ENCODE measurements at places on chromosomes 16 and 17.

DNA sequence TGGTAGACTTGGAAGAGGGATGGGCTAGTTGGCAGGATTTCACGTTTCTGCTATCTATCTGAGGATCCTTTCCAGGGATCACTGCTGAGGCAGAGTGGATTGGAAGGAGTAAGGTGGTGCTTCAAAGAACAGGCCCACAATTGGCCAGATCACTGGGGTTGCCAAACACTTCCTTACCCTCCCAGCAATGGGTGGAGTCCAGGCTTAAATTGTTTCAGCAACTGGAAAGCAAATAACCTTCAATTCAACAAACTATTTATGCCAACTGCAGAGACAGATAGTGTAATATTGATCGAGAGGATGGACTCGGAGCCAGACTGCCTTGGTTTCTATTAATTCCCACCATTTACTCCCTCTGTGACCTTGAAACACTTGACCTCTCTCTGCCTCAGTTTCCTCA, 2.1 kb downstream of the ARRB2 start:
- no peak for DNase-seq

GRCh38 chr16:30982548-30983288, 2.3 kb upstream of the HSD3B7 start:
- no peak for DNase-seq

GRCh38 chr16:26493751-26494150, 573.0 kb upstream of the C16orf82 start:
- no peak for DNase-seq

GRCh38 chr17:76004750-76005262, 4.2 kb downstream of the CDK3 start:
- DNase-seq, result no peak

DNA sequence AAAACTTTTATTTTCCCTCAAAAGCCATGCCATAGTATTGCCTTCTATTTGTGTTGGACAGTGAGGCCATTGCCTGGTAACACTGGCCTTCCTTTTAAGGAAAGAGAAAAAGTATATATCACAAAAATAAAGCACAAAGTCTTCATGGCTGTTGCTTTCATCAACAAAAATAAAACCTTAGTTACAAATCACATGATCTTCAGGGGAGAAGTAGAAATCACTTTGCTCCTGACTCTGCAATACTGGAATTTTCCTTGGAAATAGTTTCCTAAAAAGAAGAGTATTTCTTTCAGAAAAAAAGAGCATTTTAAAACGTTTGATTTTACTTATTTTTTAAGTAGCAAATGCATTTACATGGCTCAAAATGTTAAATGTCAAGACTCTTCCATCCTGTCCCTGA, 41.9 kb downstream of the FAM20A start:
- no peak for DNase-seq

DNA sequence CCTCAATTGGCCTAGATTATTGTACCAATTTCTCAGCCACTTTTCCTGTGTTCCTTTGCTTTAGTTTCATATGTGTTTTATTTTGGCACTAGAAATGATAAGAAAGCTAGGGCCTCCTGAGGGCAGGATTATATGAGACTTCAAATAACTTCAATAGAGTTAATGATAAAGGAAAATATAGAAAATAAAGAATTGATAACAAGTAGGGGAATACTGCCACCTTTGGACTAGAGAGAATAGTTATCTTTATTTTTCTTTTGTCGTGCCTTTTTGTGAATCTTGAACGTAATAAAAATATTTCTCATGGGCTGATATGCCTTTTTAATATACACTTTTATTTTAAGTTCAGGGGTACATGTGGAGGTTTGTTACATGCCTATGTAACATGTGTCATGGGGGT, 29.3 kb upstream of the RBL2 start:
- DNase-seq, result no peak

- no peak for DNase-seq
These were observed 60.0 kb downstream of the CLEC16A start for GRCh38 chr16:11004351-11004750.

- DNase-seq, result peak; percentile 39
These were observed 22.5 kb downstream of the RAB11FIP4 start for GRCh38 chr17:31413874-31414549.

- no peak for DNase-seq
These were observed 17.7 kb upstream of the SMURF2 start for GRCh38 chr17:64679710-64680216.

- DNase-seq, result no peak
These were observed 904 bp downstream of the SLC6A2 start for GRCh38 chr16:55656691-55657092.

GRCh38 chr17:21418446-21419298, 42.5 kb downstream of the KCNJ12 start:
- DNase-seq, result no peak

DNA sequence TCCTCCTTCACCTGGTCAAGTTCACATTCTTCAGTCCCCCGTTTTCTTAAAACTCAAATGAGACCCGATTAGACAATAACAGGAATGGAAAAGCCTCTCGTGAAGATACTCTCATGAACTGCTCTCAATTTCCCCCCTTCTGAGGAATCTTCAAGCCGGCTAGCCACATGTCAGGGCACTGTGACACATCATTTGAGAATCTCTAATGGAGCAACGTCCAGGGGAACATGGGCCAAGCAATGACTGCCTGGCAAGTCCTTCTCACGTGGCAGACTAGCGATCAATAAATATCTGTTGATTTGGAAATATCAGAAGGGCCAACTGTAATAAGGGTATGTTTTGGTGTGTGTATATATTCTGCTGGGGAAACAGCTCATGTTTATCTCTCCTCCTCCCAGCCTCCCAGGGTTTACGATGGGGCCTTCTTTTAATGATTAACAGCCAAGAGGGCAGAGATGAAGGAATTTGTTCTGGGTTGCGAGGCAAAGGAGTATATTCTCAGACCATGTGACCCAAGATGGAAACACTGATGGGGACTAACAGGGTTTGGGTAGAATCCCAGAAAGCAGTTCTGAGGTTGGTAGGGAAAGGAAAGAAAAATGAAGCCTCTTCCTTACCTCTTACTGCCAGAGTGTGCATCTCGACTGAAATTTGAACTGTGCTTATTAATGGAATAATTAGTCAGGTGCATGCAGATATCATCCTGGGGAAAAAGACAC, 21.4 kb downstream of the TTLL6 start:
- no peak for DNase-seq

GRCh38 chr17:39939588-39940419, 12.3 kb downstream of the LRRC3C start:
- peak; percentile 32 for DNase-seq
